NCI-H2107 (cell line): ENCODE measurements at places on chromosomes 16 and 17.

GRCh38 chr17:4334332-4334731 is 32.1 kb downstream of the UBE2G1 start:
- no peak for DNase-seq

DNA sequence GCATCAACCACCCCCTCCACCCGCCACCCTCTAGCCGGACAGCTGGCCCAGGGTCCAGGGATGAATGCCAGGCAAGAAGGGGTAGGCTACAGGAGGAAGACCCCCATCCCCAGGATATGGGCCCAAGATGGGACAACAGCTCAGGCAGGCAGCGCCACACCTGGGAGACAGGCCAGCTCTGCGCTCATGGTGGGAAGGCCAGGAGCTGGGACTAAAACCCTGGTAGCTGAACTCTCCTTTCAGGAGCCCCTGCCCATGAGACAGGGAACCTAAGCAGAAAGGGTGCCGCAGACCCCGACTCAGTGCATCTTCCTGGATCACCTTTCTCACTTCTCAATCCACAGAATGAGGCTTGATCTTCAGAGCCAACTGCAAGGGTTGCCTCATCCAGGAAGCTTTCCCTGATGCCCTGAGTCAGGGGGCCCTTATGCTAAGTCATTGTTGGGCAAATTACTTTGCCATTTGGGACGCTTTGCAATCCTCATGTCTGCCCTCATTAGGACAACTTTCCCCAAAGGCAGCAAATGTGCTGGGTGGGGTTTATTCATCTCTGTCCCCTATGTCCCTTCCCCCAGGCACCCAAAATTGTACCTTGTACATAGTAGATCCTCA is 9.0 kb downstream of the ZDHHC1 start:
- no peak for DNase-seq

DNA sequence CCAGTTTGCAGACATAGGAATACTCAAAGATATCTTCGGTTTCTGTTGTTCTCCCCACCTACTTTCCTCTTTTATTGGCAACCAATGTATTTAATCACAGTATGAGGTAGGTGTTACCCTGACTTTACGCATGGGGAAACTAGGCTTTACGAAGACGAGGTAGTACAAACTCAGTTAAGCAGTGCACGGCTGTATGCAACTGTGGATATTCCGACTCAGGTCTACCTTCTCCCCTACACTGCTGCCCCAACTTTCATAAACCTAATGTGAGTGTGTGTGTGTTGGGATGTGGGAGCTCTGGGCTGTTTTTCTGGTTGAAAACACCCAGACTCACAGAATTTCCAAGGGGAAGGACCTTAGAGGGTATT is 1.2 kb upstream of the GPT2 start:
- DNase-seq = no peak

GRCh38 chr16:27245276-27246172 is 23.0 kb downstream of the NSMCE1 start:
- no peak for DNase-seq

- DNase-seq = peak; percentile 43
Observed at GRCh38 chr17:79393358-79394052, 217.3 kb downstream of the RBFOX3 start.

DNA sequence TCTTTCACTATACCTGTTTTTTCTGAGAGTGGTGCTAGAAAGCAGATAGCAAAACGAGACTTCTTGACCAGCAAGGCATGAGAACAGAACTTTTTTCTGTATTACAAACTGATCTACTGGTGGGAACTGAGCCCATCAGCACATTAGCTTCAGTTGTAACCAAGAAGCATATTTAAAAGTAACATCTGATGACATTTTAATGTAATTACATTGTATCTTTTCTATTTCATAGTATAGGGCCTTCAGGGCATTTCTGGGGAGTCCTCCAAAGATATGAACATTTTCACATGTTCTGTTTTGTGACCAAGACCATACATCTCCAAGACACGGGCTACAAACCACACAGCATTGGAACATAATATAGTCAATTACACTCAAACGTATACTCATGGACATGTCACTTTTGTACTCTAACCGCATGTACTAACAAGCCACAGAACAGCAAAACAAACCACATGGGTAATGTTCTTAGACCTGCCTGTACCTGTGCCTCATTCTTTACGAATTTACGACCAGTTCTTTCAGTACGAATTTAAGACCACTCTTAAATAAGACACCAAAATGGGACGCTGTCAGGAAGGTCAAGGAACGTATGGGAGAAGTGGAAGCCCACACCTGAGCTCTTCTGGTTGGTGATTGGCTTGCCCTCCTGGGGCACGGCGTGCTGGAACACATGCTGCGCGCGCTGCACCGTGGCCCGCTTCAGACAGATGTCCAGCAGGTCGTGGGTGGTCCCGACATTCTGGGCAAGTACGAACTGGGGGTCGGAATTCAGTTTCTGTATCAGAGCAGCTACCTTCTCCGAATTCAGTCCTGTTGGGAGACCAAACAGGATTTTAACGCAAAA is 825 bp downstream of the BLMH start:
- DNase-seq = no peak

GRCh38 chr17:18379246-18380146 is 1.9 kb downstream of the EVPLL start:
- DNase-seq = no peak

DNA sequence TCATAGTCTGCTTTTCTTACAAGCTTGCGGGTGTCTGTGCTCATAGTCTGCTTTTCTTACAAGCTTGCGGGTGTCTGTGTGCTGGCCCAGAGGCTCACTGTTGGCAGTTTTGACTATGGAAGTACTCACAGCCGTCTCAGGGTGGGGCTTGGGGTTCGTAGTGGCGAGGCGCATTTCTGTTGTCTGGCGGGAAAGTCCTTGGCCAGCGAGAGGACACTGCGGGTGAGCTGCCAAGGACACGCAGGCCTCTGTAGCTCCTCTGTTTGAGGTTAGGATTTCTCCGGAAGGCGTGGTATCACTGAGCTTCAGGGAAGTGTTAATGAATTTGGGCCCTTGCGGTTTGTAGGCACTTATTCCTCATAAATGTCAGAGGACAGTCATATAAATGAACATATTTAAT is 13.5 kb downstream of the TBCD start:
- no peak for DNase-seq

- DNase-seq = no peak
Observed at GRCh38 chr17:77095461-77095860, 45.3 kb upstream of the SEC14L1 start.

- DNase-seq = no peak
Observed at GRCh38 chr17:427327-427726, 74.7 kb upstream of the RPH3AL start.

- DNase-seq = peak; percentile 26
Observed at GRCh38 chr17:76920364-76921139, 52.3 kb downstream of the MGAT5B start.

- no peak for DNase-seq
Observed at GRCh38 chr17:81727324-81728031, 15.4 kb downstream of the SLC25A10 start.

GRCh38 chr16:2472885-2473445 is 1.9 kb downstream of the NTN3 start:
- no peak for DNase-seq

- no peak for DNase-seq
Observed at GRCh38 chr17:64410750-64411490, 20.3 kb upstream of the PECAM1 start.

DNA sequence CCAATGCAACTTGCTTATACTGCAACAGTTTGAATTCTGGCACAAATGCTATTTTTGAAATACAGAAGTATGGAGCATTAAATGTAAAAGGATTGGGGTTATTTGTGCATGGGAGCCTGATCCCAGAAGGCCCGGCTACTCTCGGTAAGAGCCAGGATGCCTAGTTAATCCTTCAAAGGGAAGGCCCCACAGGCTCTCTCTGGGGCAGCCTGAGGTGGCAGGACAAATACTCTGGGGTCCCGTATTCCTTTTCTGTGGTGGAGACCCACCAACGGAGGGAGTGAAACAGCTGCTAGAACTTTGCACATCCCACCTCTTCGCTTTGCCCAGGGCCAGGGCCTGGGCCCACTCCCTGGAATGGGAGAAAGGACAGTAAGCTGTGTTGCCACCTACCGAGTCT is 30.4 kb downstream of the ERN1 start:
- no peak for DNase-seq

DNA sequence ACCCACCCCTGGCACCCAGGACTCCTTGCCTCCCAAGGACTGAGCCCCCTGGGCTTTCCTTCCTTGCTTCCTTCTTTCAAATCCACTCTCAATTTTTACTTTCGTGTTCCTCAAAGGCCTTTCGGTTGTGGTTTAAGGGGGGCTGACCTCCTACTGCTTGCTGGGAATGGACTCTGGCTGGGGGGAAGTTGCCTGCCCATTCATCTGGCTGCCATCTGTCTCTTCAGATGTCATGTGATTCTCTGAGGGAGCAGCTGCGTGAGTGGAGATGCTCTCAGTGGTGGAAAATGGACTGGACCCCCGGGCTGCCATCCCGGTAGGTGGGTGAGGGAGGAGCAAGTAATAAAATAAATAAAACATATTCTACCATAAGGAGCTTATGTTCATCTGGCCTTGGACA is 93.8 kb upstream of the RPRML start:
- DNase-seq = no peak

DNA sequence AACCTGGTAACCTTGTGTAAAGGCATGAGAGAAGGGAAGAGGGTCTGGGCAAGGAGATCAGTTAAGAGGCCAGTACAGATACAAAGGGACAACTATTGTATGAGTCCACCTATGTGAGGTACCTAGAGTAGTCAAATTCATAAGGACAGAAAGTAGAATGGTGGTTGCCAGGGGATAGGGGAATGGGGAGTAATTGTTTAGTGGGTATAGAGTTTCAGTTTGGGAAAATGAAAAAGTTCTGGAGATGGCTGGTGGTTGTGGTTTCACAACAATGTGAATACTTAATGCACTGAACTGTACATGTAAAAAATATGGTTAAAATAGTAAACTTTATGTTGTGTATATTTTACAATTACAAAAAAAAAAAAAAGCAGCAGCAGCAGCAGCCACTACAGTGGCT is 49.4 kb downstream of the SNTB2 start:
- DNase-seq = no peak

DNA sequence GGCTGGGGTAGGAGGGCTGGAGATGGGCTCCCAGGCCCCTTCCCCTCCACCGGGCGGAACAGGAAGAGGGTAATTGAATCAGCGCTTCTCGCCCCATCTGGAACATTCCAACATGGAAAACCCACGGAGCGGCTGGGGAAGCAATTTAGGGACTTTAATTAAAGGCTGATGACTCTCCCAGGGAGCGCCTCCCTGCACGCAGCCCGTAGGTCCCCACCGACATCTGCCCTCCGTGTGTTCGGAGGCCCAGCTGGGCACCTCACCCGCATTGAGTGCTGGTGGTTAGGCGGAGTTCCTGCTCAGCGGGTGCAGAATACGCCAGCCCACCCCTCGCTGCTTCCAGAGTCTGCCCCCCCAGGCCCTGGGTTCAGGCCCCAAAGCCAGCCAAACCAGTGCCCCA is 10.0 kb downstream of the HS3ST6 start:
- no peak for DNase-seq

DNA sequence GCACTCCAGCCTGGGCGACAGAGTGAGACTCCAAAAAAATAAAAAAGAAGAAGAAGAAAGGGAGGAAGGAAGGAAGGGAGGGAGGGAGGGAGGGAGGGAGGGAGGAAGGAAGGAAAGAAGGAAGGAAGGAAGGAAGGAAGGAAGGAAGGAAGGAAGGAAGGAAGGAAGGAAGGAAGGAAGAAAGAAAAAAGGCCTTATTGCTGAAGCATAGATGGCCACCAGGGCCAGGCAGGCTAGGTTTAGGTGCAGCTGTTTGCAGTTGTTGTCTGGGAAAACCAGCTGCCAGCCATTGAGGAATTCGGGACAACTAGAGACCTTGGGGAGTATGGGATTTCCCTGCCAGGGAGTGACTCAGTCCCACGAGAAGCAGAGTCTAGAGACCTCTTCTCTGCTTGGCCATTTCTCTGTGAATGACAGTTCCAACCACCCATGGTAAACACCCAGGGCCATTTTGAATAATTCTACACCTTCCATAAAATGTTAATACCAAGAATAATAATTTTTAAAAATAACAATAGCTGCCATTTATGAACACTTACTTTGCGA is 31.0 kb downstream of the SCNN1B start:
- DNase-seq = no peak

DNA sequence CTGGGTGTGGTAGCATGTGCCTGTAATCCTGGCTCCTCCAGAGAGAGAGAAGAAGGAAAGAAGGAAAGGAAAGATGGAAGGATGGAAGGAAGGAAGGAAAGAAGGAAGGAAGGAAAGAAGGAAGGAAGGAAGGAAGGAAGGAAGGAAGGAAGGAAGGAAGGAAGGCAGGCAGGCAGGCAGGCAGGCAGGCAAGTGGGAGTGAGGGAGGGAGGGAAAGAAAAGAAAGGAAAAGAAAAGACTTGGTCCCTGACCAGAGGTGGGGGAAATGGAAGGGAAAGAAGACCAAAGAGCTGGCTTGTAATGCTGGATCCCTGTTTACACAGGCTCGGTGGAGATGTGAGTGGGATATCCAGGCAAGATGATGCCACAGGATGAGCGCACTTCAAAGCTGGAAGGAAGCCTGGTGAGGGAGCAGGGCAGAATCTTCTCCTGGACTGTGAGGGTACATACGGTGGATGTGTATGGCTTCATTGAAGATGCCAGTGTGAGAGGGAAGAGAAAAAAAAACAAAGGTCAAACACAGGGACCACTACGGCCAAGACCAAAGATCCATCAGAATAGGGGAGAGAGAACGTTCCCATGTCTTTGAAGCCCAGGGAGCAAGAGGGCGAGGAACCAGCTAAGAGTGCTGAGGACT is 2.1 kb downstream of the CES1 start:
- no peak for DNase-seq

DNA sequence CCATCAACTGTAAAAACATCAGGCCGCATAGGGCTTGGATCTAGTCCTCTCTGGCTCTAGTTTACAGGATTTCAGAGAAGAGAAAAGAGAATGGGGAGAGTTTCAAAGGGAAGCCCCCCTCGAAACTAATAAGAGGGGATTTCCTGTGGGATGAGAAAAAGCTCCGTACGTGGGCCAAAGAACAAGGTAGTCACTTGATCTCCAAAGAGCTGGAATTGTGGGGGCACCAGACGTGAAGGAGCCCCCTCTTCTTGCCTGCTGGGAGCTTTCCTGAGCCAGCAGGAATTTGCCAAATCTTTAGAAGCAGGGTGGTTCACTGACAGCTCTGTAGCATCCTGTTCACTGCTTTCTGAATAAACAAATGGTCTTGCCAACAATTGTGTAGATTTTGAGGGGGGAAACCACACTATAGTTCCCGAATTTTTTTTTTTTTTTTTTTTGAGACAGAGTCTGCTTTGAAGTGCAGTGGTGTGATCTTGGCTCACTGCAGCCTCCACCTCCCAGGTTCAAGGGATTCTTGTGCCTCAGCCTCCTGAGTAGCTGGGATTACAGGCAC is 7.0 kb upstream of the TMIGD1 start:
- no peak for DNase-seq
